ENCODE measurements at places on chromosomes 3 and 15. TPM values are rescaled to one million over a fixed set of nuclear protein-coding genes. Genes with fewer than 3 reads are reported as not detected.

ANKUB1 gene
- not detected for total RNA-seq

TP63 gene
- total RNA-seq = 0.40 TPM

GABRA5 gene
- total RNA-seq = not detected

NEDD4 gene
- 10.5 TPM for total RNA-seq

IL17RD gene
- 4.3 TPM for total RNA-seq

DNA sequence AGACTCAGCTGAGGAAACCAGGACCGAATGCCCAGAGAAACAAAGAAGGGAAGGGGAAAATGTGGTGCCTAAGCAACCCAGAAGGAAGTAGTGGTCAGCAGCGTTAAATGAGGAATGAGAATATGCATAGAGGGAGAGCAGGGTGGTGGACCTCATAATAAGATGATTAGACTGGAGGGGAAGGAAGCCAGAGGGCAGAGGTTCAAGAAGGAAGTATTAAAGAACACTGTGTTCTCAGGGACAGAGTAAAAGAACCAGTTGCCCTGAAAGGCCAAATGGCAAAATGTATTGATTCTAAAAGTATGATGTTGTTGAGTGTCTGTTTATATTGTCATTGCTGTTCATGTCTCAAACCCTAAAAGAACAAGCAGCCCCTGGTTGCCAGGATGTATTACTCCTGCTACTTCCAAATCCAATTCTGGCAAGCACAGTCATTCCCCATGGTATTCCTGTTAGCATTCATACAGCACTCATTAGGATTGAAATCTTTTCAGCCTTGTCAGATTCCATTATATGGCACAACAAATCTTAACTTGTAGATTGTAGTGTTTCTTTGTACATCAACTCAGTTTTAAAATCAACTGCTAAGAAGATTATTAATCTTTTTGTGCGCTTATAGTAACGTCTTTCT lies 23.4 kb downstream of the P2RY1 start:
- no peak for DNase-seq

DNA sequence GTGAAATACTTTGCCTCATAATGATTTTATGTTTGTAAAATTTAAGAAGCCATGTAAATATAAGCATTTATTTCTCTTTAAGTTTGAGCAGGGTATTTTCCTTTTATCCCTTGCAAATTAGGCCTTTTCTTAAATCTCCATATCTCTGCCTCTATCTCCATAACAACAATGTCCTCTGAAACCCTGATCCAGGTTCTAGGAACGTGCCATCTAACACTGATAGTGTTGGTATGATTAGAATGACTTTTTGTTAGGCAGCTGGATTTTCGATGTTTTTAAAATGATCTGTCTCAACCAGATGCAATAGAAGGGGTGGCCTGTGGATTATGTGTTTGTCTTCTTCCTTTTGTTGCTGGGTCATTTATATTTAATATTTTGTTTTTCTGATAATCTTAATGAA lies 77.9 kb downstream of the TRPC1 start:
- no peak for DNase-seq

DNA sequence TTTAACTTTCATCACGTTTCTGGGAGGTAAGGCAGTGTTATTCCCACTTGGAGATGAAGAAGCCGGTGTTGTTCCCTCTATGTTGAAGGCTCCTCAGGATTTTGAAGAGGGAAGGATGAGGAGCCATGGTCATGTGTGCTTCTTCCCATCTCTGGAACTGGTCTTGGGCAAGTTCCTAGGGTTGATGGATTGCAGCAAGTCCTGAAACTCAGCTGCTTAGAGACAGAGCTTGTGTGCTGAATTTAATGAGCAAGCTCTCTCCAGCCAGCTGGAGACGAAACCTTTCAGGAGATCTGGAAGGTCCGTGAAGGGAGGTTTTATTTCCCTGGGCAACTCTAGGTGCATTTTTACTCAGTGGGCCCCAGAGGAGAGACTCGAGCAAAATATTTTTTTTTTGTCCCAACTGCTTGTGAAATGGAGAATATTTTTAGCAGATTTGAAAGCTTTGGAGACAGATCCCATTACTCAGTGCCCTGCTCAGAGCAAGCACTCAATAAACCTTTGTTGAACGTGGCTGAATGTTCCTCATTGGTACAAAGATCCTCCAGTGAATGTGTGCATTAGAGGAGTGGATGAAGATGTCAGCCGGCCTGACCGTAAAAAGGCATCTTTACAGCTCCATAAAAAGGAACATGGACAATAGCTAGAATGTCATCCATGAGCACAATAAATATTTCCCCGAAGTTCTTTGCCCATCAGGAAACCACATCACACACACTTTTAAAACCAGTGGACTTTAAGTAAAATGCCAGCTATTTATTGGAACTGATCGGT lies 55.6 kb upstream of the RGMA start:
- DNase-seq = no peak

DNA sequence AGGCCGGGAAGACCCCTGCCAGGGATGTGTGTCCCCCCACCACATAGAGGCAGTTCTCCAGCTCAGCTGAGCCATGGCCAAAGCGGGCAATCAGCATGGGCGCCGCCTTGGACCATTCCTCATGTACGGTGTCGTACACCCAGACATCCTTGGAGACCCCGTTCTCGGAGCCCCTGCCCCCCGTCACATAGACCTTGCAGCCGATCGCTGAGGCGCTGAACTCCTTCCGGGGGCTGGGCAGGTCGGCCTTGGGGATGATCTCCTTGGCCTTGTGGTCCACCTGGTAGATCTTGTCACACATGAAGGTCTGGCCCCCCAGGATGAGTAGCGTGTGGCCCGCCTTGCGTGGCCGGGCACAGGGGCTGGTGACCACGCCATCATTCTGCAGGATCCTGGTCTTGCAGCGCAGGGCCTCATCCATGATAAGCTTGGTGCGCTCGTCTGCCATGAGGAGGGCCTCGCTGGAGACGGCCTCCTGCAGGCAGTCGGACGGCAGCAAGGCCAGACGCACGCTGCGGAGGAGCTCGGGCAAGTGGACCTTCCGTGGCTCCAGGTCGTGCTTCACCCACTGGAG lies 26.0 kb downstream of the KLHL25 start:
- peak; percentile 71 for DNase-seq

DNA sequence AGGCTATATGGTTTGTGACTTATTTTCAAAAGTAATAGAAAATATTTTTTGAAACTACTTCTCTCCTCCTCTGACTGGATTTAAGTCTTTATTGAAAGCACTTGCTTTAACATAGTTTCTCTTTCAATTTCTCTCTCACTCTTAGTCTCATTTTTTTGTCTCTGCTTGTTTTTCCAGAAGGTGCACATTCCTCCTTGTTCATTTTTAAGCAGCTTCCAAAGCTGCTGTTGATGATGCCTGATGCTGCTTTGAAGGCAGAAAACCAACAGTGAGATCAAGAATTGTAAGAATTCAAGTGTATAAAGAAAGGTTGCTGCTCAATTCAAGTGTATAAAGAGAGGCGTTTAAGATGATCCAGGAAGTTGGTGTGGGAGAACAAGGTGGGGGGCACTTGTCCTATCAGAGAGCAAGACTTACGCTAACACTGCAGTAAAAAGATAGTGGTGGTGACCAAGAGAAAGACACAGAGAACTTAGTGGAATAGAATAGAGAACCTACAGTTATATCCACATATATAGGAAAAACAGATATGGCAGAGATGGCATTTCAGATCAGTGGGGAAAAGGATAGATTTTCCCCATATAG lies 12.1 kb downstream of the NR2C2 start:
- no peak for DNase-seq

- no peak for DNase-seq
Measured at GRCh38 chr3:24377218-24377993, 117.2 kb downstream of the THRB start.

DNA sequence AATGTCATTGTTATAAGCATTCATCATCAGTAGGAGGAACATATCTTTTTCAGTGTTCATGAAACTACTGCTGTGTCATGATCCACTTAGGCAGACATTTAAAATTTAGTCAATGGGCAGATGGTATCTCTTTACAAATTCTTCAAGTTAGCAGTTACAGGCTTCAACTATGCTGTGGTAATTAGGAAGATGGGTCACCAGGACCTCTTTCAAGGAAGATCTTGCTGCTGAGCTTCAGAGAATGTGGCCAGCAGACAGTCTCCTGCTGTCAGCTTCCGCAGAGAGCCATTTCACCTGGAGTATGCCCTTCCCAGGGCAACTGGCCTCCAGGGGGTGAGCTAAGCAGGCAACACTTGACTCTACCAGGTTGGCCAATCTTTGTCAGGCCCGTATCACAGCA lies 19.4 kb downstream of the IFT57 start:
- no peak for DNase-seq

DNA sequence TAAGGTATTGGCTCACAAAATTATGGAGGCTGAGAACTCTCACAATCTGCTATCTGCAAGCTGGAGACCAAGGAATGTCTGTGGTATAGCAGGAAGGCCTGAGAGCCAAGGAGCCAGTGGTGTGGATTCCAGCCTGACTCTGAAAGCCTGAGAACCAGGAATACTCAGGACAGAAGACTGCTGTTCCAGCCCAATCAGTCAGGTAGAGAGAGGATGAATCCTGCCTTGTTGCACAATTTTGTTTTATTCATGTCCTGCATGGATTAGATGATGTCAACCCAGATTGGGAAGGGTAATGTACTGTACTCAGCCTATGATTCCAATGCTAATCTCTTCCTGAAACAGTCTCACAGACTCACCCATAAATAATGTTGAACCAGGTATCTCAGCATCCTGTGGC lies 312.4 kb upstream of the KCNMB2 start:
- no peak for DNase-seq

GRCh38 chr15:35606450-35606779 lies 60.5 kb upstream of the DPH6 start:
- DNase-seq = no peak

DNA sequence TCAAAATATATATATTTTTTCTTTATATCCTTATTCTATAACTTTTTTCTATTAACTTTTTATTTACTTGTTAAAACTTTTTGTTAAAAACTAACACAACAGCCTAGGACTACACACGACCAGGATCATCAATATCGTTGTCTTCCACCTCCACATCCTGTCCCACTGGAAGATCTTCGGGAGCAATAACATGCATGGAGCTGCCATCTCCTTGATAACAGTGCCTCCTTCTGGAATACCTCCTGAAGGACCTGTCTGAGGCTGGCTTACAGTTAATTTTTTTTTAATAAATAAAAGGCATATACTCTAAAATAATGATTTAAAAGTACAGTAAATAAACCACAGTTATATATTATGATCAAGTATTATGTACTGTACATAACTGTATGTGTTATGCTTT lies 58.9 kb downstream of the SFMBT1 start:
- no peak for DNase-seq

- no peak for DNase-seq
Measured at GRCh38 chr3:56282341-56282740, 185.9 kb downstream of the ERC2 start.

DNA sequence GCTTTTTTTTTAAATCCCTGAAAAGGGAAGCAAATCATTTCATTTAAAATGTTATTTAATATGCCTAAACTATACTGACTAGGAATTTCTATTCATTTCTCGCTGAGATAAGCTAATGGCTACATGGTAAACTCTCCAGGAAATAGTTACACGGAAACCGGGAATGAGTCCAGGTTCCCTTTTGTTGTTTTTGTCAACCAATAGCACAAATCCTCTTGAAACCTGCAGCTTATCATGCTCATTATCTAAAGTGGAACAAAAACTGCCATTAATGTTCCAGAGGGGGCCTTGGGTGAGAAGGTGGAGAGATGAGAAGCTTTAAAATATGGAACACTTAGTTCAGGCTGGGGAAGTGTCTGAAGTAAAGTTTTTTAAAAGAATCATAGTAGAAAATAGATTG lies 113.5 kb upstream of the ALCAM start:
- no peak for DNase-seq

GRCh38 chr15:49953421-49953820 lies 165.6 kb downstream of the ATP8B4 start:
- no peak for DNase-seq

GRCh38 chr3:110783541-110783940 lies 288.1 kb upstream of the NECTIN3 start:
- DNase-seq = no peak

DNA sequence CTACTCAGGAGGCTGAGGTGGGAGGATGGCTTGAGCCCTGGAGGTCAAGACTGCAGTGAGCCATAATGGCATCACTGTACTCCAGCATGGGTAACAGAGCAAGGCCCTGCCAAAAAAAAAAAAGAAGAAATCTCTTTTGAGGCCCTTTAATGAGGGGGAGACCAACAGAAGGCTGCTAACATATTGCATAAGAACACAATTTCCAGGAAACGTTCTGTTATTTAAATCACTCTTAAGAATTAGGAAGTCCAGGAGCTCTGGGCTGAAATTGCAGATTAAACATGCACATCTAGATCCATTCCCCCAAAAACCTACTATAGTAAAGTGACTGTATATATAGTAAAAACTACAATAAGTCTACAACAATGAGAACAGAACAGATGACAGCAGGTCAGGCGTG lies 16.1 kb upstream of the BLM start:
- no peak for DNase-seq

DNA sequence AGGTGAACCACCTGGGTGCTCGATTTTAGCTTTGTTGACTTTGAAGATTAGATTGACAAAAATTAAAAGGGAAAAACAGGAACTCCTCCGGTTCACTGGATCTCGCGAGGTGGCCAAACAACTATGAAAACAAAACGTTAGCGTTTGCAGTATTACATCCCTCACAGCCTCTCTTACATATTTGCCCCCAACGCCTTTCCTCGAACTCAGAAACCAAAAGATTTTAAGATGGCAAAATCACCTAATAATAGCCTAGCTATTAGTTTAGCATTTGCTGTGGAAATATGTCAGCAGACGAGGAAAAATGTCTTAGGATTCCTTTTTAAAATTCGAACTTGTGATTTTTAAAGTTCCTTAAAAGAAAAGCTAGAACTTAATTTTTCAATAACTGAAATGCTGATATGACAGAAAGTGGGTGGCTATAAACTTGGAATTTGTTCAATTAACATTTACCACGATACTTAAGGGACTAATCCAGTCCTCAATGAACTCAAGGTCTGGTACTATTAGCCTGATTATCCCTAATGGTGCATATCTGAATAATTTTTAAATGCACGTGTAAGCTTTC lies 491 bp upstream of the SENP7 start:
- DNase-seq = no peak

DNA sequence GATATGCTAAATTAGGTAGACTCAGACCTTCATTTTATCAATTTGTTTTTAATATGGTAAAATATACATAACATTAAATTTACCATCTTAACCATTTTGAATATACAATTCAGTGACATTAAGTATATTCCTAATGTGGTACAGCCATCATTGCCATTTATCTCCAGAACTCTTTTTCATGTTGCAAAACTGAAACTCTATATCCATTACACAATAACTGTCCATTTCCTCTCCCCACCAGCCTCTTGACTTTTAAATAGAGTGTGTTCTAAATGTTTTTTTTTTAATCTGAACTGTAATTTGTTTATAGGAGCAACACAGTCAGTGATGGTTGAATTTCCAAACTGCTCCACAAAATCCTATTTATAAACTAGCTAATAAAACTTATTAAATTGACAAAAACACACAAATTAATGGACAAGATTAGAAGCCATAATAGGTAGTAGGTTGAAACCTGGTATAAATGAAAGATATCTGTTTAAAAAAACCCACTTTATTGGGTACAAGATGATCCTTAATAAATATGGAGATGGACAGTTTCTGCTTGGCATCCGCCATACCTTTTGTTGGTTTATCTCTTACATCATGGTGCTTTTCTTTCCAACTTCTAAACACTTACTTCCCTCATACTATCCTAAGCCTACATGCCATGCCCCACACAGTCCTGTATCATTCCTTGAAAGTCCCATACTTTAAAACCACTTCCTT lies 142.4 kb downstream of the ZPLD1 start:
- no peak for DNase-seq

Measured in cardiac septum (tissue), 1 donor.